Activated CD4-positive, alpha-beta T cell treated with anti-CD3 and anti-CD28 coated beads, Interleukin-2, amount 50 U/mL, for 48 hours (primary cell): ENCODE measurements at places on chromosomes 12 and 14.

GRCh38 chr14:91373591-91374254 lies 43.9 kb downstream of the CCDC88C start:
- DNase-seq, result peak; percentile 46

GRCh38 chr14:34036319-34036766 lies 85.5 kb upstream of the EGLN3 start:
- no peak for DNase-seq

GRCh38 chr14:94780536-94781399 lies 10.9 kb upstream of the GSC start:
- DNase-seq, result no peak

- DNase-seq, result no peak
Measured at GRCh38 chr12:65306366-65307168, 28.1 kb downstream of the MSRB3 start.

GRCh38 chr12:51773145-51773869 lies 75.2 kb downstream of the FIGNL2 start:
- DNase-seq, result no peak

DNA sequence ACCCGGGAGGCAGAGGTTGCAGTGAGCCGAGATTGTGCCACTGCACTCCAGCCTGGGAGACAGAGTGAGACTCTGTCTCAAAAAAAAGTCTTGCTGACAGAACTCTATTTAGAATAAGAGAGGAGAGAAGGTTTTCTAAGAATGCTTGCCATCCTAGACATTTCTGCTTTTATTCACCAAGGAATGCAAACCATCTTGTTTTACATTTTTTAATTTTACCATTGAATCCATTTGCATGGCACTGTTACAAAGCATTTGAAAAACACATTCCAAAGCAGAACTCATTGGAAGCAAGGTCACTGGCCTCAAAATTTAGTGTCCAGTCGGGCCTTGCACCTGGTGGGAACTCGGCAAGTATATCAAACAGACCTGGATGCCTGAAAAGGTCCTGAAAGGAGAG lies 44.2 kb upstream of the RASSF3 start:
- no peak for DNase-seq

DNA sequence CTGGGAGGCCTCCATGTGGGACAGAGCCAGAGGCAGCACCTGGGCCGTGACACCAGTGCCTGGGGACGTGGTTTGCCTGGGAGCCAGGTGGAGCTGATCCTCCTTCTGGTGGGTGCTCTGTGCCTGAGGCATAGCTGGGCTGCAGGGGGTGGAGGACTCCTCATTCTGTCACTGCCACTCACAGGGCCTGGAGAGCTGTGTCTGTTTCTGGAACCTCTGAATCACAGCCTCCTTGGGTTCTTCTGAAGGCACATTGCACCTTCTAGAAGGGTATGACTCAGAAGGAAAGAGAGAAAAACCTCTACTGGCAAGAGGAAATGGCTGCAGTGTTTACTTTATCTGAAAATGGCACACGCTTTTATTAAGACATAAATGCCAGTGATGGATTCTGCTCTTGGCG lies 659.8 kb downstream of the VRK1 start:
- DNase-seq, result peak; percentile 68

DNA sequence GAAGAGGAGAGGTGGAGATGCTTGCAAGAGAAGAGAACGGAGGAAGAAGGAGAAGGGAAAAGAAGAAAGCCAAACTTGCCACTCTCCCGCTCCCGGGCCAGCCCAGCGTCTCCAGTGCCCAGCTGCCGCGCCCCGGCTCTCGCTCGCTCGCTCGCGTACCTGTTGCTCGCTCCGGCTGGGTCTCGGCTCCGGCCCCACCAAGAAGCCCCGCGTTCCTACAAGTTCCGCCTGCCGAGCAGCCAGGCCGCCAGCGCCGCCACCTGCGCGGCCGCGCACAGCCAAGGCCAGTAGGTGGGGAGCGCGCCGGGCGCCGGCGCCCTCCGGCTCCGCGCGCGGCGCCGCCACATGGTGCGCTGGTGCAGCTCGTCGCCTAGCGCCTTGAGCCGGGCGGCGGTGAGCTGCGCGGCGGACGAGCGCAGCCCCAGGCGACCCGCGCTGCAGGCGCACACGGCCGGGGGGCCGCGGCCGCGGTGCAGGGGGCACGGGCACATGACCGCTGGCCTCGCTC lies 370 bp downstream of the HRK start:
- peak; percentile 33 for DNase-seq

DNA sequence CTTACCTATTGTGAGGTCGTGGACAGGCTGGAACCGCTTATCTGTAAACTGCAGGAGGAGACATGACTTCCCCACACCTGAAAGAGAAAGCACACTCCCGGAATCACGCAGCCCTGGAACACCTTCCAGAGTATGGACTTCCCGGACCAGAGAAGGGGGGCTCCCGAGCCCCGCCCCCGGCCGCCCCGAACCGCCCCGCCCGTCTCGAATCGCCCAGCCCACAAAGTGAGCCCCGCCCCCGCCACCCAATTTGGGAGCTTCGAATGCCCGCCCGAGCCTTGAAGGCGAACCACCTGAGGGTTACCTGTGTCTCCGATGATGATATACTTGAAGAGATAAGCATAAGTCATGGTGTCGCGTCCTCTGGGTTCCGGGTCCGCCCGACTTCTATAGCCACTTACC lies 235 bp downstream of the RAB2B start:
- DNase-seq, result peak; percentile 86

GRCh38 chr12:94503619-94504018 lies 44.0 kb upstream of the CEP83 start:
- no peak for DNase-seq

DNA sequence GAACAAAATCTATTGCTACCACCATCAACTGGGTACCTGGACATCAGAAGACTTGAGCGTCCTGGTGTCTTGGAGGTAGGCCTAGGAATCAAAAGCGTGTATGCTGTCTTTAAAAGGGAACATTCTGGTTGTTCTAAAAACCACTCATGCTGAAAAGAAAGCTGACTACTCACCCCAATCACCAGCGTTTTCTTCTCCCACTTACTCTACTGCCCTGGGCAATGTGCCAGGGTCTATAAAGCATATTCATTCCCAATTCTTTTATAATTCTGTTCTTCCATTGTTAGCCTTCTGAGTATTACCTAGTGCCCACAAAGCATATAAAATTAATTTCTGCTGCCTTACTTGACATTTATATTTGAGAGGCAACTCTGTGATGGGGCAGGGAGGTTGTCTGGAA lies 133.4 kb downstream of the KCNA5 start:
- DNase-seq, result no peak

- no peak for DNase-seq
Measured at GRCh38 chr12:43655586-43655985, 103.0 kb downstream of the PUS7L start.

DNA sequence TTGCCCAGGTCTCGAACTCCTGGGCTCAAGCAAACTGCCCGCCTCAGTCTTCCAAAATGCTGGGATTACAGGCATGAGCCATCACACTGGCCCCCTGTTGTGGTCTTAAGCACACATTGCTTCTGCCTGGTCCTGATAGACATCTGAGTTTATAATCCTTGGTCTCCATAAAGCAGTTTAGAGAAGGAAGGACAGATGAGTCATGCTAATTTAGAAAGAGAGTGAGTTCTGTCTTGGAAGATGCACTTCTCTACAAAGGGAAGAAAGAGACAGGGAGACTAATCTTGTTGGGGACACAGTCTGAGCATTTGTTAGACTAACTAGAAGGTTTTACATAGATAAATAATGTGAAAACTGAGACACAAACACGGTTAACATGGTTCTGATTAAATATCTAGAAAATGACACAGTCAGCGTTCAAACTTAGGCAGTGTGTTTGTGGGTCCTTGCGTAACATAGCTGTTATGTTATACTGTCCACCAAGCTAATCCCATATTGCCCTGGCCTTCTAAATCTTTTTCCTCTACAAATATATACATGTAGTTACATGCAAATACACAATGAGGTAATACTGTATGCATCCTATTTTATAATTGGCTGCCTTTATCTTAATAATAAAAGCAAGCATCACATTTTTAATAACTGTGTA lies 31.0 kb downstream of the SAMD4A start:
- no peak for DNase-seq

DNA sequence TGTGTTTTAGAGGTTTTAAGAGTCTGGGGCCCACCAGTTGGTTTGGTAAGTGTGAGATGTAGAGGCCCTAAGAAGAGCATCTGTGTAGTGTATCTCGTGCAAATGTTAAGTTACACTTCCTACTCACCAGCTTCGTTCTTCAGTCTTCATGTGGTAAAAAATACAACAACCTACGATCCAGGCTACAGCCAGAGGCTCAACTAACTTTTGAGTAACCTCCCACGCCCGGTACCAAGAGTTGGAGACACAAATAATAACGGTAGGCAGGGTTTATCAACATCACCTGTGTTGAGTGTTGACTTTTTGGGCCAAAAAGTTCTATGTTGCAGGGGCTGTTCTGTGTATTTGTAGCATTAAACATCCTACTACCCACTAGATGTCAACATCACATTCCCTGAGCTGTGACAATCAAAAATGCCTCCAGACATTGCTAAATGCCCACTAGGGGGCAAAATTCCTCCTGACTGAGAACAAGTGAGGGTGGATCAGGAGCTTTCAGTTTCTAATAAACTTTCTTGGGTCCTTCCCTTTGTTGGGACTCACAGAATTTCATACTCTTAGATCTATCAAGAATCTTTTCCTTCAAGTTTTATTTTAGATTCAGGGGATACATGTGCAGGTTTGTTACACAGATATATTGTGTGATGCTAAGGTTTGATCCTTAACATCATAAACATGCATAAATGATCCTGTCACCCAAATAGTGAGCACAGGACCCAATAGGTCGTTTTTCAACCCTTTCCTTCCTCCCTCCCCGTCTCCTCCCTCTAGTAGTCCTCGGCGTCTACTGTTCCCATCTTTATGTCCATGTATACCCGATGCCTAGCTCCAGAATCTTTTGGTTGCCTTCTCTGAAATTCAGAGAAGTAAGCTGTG lies 94.7 kb downstream of the SLC2A13 start:
- DNase-seq, result peak; percentile 48

DNA sequence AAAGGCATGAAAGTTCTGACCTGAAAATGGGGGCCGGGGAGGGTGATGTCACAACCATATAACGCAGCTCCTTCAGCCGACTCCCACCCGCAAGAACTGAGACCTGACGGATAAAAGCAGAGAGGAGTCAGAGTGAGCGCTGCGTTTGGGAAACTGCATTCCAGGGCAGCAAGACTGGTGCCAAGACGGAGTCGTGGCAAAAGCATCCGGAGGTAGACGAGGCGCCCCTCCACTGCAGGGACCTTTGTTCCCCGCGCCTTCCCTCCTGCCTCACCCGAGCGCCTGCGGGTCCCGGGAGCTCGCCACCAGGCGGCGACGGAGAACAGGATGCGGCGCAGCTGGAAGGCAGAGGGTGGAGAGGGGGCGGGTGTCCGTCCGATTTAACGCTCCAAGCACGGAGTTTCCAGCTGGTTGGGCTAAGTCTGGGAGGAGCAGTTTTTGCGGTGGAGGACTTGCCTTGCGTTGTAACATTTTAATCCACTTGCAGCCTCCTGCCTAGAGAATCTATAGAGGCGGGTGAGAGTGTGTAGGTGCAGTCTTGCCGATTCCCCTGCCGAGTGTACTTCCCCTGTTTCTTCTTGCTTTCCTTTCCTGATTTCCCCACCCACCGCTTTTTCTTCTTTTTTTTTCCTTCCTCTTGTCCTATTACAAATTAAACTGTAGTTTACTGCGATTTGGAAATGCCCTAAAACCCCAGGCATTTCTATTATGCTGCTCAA lies 1.2 kb upstream of the CPNE8 start:
- peak; percentile 81 for DNase-seq

GRCh38 chr14:21070610-21071224 lies 613 bp downstream of the ARHGEF40 start:
- DNase-seq, result no peak

GRCh38 chr14:102893452-102893851 lies 29.0 kb upstream of the AMN start:
- DNase-seq, result no peak

- DNase-seq, result no peak
Measured at GRCh38 chr14:22559041-22559440, 30.0 kb downstream of the DAD1 start.

DNA sequence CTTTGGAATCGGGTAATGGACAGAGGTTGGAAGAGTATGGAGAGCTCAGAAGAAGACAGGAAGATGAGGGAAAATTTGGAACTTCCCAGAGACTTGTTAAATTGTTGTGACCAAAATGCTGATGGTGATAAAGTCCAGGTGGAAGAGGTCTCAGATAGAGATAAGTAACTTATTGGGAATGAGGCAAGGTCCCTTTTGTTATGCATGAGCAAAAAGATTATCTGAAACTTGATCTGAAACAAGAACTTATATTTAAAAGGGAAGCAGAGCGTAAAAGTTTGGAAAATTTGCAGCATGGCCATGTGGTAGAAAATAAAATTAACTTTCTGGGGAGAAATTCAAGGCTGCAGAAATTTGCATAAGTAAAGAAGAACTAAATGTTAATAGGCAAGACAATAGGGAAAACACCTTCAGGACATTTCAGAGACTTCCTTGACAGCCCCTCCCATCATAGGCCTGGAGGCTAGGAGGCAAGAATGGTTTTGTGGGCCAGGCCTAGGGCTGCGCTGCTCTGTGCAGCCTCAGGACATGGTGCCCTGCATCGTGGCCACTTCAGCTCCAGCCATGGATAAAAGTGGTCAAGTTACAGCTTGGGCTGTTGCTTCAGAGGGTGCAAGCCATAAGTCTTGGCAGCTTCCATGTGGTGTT lies 425.7 kb upstream of the PRICKLE1 start:
- no peak for DNase-seq

- DNase-seq, result no peak
Measured at GRCh38 chr12:47520029-47520428, 185.8 kb downstream of the RPAP3 start.

DNA sequence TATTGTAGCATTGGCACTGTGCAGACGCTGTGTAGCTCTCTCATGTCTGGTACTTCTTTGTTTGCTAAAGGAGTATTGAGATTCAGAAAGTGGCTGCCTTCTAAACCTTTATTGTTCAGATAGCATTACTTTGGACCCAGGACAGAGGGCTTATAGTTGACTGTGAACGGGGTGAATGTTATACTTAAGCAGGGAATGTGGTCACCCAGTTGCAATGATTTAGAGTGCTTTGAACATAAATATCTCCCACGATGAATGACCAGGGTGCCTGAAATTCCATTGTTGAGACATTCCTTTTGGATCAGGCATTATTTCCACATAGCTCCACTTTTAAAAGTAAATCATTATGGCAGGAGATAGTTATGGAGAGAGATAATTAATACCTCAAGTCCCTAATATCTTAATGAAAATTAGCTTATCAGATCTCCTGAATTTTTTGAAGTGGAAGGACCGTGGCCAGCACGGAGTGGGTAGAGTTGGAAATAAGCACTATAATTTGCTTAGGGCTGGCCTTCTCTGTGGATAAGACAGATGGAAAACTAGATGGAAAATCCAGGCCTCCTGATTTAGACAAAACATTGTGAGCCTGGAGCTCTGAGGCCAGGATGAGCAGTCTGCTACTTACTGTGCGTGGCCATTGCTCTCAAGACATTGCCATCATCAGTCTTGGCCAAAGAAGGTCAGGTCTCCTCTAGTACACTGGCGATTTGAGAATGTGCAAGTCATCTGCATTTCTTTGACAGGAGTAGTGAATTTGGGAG lies 114.5 kb downstream of the ETV6 start:
- no peak for DNase-seq

GRCh38 chr12:48279101-48279500 lies 71.6 kb downstream of the ZNF641 start:
- DNase-seq, result no peak
